ENCODE measurements at places on chromosomes 12 and 14. TPM values are rescaled to one million over a fixed set of nuclear protein-coding genes. Genes with fewer than 3 reads are reported as not detected.
A peak's percentile ranks its signal among the peaks of the same experiment; 100 is the strongest.

The TDRD9 gene
- total RNA-seq, result 0.18 TPM

DNA sequence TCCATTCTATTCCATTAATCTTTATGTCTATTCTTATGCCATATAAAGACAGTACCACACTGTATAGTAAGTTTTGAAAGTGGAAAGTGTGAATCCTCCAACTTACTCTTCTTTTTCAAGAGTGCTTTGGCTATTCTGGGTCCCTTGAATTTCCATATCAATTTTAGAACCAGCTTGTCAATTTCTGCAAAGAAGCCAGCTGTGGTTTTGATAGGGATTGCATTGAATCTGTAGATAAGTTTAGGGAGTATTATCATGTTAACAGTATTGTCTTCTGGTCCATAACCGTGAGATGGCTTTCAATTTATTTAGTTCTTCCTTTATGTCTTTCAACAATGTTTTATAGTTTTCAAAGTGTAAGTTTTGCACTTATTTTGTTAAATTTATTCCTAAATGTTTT, 34.2 kb upstream of the GCH1 start:
- DNase-seq, result no peak
- H3K36me3 ChIP-seq, result no peaks in the 10 kb centered on the region
- no peak overlapping the region for H3K27ac ChIP-seq
- no peak overlapping the region for H3K4me3 ChIP-seq
- no peaks in the 10 kb centered on the region for H3K4me1 ChIP-seq
- H3K27me3 ChIP-seq, result no peaks in the 10 kb centered on the region

- H3K4me1 ChIP-seq, result no peaks in the 10 kb centered on the region
- H3K27me3 ChIP-seq, result no peaks in the 10 kb centered on the region
- no peak overlapping the region for H3K4me3 ChIP-seq
- no peak overlapping the region for H3K27ac ChIP-seq
- no peak for DNase-seq
Measured at GRCh38 chr12:61037792-61038191, 1222.4 kb upstream of the USP15 start.

DNA sequence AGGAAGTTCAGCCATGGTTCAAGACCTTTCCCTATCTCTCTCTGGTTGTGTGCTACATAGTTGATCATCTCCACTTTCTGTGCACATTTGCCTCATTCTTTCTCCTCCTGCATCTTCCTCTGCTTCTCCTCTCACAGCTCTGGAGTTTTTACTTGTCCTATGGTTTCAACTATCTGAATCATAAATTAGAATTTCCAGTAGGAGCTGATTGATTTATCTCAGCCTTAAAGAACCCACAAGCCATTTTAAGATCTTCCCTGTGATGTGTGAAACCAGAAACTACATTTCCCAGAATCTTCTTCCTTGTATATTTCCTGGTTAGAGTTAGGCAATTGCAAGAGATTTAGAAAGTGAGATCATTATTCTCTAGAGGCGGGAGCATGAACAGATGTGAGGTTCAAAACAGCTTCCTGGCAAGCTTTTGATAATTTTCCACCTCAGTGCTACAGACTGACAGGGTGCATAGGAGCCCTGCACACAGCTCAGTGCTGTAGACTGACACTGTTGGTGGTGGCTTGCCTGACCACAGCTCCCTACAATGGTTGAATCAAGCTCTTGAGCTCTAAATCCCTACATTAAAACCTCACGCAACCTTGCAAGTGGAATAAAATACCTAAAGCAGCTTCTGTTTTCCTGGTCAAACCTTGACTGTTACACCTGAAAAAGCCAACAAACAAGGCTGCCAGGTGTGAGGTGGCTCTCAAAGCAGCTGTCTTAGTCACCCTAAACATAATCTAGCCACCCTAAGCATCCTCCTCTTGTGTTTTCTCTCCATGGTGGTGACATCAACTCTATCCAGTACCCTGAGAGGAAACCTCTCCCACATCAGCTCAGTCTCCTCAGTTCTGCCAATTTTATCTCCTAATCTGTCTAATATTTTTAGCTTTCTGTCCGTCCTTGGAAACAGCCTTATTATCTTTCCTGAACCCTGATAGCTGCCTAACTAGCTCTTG, 21.5 kb upstream of the IFNG start:
- H3K36me3 ChIP-seq, result no peaks in the 10 kb centered on the region
- no peaks in the 10 kb centered on the region for H3K27me3 ChIP-seq
- no peak overlapping the region for H3K27ac ChIP-seq
- no peaks in the 10 kb centered on the region for H3K4me1 ChIP-seq

The PRICKLE1 gene
- 21.3 TPM for total RNA-seq

GRCh38 chr14:47435331-47435965, 240.0 kb downstream of the MDGA2 start:
- H3K4me1 ChIP-seq, result no peaks in the 10 kb centered on the region
- no peak for DNase-seq
- no peaks in the 10 kb centered on the region for H3K36me3 ChIP-seq
- H3K27me3 ChIP-seq, result no peaks in the 10 kb centered on the region

DNA sequence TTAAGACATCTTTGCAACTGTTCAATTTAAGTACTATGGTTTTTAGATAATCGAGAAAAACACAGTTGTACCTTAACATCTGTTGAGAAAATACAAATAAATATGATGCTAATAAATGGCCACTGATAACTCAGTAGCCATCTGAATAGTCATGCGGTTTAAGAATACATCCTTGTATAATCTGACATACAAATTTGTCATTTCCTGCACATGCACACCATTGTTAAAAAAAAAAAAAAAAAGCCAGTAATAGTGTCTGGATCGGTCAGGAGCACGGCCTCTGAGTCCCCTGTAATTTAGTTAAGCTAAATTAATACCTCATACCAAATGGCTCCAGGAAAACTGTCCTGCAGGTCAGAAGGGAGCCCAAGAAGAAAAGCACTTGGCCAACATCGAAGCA, 16.8 kb downstream of the RFC5 start:
- no peak for DNase-seq
- peaks cover 56% of the 10 kb centered on the region for H3K36me3 ChIP-seq
- H3K27me3 ChIP-seq, result no peaks in the 10 kb centered on the region
- no peaks in the 10 kb centered on the region for H3K4me1 ChIP-seq

DNA sequence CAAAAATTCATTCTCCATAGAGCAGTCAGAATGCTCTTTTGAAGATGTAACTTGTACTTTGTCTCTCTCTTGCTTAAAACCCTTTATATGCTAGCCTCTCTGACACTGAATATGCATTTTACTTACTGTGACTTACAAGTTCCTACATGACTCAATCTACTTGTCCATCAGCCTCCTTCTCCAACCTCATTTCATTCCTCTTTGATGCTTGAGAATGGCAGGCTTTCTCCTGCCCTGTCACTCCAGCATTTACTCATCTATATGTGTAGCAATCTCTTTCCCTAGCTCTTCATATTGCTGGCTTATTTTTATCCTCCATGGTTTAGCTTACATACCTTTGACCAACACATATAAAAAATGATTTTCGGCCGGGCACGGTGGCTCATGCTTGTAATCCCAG, 561.9 kb downstream of the CCER1 start:
- H3K36me3 ChIP-seq, result no peaks in the 10 kb centered on the region
- H3K27me3 ChIP-seq, result no peaks in the 10 kb centered on the region
- no peaks in the 10 kb centered on the region for H3K4me1 ChIP-seq

DNA sequence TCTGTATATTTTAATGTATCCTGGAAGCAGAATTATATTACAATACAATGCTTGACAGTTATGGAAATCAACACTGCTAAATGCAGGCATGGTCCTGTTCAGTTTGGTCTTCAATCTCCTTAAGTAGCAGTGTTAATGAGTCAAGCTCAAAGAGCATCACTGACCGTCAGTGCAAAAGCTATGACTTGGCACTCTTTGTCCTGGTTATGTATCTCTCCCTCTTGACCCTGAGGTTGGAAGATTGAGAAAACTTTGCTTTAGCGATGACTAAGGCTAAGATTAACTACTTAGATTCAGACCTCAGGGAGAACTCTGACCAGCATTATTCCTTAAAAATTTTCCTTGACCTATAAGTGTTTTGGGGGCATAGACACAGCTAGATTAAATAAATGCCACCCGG, 10.9 kb downstream of the CLEC7A start:
- no peaks in the 10 kb centered on the region for H3K36me3 ChIP-seq
- H3K27ac ChIP-seq, result no peak overlapping the region
- H3K4me3 ChIP-seq, result no peak overlapping the region

The DTX1 gene
- total RNA-seq, result not detected

The ASIC1 gene
- 1.6 TPM for total RNA-seq

The NPAS3 gene
- not detected for total RNA-seq

GRCh38 chr12:131456301-131457027, 254.4 kb upstream of the SFSWAP start:
- no peaks in the 10 kb centered on the region for H3K36me3 ChIP-seq
- H3K27me3 ChIP-seq, result no peaks in the 10 kb centered on the region
- H3K4me1 ChIP-seq, result no peaks in the 10 kb centered on the region
- no peak for DNase-seq
- no peak overlapping the region for H3K4me3 ChIP-seq

- H3K27ac ChIP-seq, result no peak overlapping the region
- H3K27me3 ChIP-seq, result no peaks in the 10 kb centered on the region
- no peaks in the 10 kb centered on the region for H3K36me3 ChIP-seq
- no peak for DNase-seq
Measured at GRCh38 chr12:75900226-75900625, 131.3 kb downstream of the PHLDA1 start.

The TEX52 gene
- total RNA-seq, result not detected

The ZNF385A gene
- total RNA-seq, result 0.28 TPM

DNA sequence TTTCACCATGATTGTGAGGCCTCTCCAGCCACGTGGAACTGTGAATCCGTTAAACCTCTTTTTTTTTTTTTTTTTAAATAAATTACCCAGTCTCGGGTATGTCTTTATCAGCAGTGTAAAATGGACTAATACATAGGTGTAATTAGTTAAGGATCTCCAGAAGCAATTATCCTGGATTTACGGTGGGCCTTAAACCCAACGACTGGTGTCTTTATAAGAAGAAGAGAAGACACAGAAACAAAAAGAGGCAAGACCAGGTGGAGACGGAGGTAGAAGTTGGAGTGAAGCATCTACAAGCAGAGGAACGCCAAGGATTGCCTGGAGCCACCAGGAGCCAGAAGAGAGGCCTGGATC, 114.6 kb upstream of the MAP1LC3B2 start:
- no peak overlapping the region for H3K27ac ChIP-seq
- H3K4me1 ChIP-seq, result peaks cover 3% of the 10 kb centered on the region
- DNase-seq, result no peak

GRCh38 chr12:131367983-131368667, 342.8 kb upstream of the SFSWAP start:
- H3K36me3 ChIP-seq, result no peaks in the 10 kb centered on the region
- H3K27ac ChIP-seq, result no peak overlapping the region
- DNase-seq, result no peak
- no peaks in the 10 kb centered on the region for H3K4me1 ChIP-seq
- H3K4me3 ChIP-seq, result no peak overlapping the region

DNA sequence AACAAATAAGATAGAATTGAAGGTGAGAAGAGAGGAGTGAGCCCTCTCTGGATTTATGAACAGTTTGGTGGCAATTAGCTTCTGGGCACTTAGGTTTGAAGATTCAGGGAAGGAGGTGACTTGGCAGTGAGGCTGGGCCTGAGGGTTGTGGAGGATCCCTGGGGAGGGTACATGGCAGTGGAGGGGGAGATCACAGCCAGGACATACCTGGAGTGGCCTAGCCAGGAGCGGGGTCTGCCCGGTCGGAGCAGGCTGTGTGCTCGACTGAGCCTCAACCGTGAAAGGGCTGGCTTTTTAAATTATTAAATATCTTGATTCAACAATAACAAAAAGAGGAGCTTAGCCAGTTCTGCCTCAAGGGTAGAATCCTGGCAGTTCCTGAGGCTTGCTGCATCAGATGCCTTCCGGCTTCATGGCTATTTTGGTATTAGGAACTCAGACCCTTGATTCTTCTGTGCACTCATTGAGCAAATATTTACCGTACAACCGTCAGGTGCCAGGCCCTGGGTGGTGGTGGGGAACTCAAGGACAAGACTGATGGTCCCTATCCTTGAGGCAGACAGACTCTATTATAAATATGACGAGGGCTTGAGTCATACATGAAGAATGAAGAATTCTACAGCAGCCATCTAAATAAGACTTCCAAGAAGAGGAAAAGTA, 73.4 kb downstream of the SPTB start:
- H3K4me3 ChIP-seq, result no peak overlapping the region
- H3K27me3 ChIP-seq, result no peaks in the 10 kb centered on the region
- peak; percentile 92 for DNase-seq
- H3K27ac ChIP-seq, result peak overlapping the region; percentile 62
- peaks cover 18% of the 10 kb centered on the region for H3K4me1 ChIP-seq

The ETV6 gene
- 9.4 TPM for total RNA-seq

DNA sequence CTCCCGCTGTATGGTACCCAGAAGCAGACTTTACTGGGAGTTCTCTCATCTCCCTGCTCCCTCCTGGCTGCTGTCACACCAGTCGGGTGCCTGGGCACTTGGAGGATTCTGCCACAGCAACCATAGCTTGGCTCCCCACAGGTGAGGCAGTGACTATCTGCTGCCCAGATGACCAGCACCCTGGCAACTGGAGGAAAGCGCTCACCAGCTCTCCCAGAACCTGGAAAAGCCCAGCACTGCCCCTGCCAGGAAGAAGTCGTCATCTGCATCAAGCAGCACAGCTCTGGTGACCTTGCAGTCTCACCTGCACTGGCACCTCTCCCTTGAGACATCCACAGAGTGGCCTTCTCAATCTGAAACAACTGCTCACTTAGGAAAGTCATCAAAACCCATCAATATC, 31.9 kb upstream of the TC2N start:
- H3K27ac ChIP-seq, result no peak overlapping the region
- peaks cover 6% of the 10 kb centered on the region for H3K4me1 ChIP-seq
- H3K4me3 ChIP-seq, result no peak overlapping the region
- H3K27me3 ChIP-seq, result no peaks in the 10 kb centered on the region

GRCh38 chr12:21677622-21678277, 20.1 kb upstream of the LDHB start:
- no peak overlapping the region for H3K27ac ChIP-seq
- peak; percentile 53 for DNase-seq
- H3K27me3 ChIP-seq, result peaks cover 11% of the 10 kb centered on the region

GRCh38 chr12:67993143-67993542, 3.9 kb downstream of the IFNG-AS1 start:
- peaks cover 9% of the 10 kb centered on the region for H3K27me3 ChIP-seq
- no peaks in the 10 kb centered on the region for H3K4me1 ChIP-seq
- H3K4me3 ChIP-seq, result no peak overlapping the region
- no peak overlapping the region for H3K27ac ChIP-seq
- no peaks in the 10 kb centered on the region for H3K36me3 ChIP-seq
- DNase-seq, result no peak

DNA sequence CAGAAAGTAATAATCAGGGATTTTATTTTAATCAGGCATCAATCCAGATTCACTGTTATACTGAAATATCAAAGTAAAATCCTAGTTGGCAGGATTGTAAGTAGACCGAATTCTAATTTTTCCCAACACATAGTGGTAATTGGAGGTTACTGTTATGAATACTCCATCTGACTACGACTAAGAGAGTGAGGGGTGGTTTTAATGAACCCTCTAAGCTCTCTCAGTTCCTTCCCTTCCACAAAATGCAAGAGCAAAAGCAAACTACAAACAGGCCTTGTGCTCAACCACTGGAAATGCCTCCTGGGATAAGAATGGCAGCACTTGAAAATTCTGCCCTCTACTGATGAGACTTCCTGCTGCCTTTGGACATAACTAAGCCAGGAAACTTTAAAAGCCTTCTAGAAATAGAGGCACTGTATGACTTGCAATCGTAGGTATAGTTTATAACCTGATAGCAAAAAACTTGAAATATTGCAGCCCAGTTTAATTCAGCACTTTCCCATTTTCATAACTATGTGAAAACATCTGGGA, 184.8 kb downstream of the SLC16A7 start:
- H3K4me1 ChIP-seq, result no peaks in the 10 kb centered on the region

The SLC8A3 gene
- total RNA-seq, result under 0.01 TPM
